ENCODE measurements at places on chromosomes 3 and 15. TPM values are rescaled to one million over a fixed set of nuclear protein-coding genes. Genes with fewer than 3 reads are reported as not detected.

DNA sequence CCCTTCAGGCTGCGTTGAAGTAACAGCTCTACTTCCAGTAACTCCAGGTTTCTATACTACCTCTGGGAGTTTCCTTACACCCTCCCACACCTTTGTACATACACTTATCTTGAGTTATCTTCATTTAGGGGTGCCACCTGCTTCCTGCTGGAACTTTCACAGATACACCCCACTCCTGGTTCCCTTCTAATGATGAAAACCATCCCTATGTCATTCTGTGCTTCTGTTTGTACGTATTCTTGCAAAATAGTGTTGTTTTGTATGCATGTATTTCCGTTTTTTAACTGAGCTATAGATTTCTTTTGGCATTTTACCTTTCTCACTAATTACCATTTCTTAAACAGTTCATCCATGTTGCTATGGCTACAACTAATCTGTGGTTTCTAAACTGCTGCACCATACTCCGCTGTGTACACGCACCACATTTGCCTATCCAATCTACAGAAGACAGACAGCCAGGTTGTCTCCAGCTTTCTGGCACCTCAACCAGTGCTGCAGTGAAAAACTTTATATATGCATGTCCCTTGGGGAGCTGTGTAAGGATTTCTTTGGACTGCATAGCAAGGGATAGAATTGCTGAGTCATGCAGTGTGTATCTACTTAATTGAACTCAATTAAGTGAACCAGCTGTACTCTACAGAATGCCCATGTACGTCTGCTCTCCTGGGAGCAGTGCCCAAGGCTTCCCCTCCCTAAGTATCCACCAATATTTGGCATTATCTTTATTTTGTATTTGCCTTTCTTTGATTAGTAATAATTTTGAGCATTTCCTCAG, 61.4 kb upstream of the ST8SIA2 start:
- no peak for DNase-seq

DNA sequence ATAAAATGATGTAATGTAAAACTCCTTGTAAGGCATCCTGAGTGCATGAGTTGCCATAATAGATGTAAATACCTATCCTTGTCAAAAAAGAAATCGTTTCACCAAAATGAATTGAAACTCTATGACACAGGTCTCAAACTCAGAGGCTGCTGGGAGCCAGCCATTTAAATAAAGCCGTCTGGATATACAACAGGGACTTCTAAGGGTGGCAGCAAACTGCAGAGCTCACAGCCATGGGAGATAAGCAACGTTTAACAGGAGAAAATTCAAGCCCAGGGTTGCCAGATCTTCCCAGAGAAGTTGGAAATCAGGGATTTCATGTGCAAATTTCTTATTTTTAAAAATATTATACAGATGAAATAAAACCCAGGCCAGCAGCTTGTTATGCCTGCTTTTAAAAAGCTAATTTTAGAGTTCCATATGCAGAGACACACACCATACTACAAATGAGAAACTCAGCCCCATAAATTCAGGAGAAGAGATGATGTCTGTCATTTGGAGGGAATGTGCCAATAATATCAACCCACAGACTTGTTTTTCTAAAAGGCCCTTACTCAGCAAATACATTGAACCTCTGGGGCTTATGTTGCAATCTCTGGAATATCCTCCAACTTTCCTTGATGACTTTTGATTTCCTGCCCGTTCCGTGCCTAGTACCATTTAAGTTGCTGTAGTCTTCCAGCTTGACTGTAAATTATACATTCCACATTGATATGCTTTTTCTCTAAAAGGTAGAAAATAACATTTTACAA, 75.6 kb downstream of the AQP9 start:
- DNase-seq, result no peak

DNA sequence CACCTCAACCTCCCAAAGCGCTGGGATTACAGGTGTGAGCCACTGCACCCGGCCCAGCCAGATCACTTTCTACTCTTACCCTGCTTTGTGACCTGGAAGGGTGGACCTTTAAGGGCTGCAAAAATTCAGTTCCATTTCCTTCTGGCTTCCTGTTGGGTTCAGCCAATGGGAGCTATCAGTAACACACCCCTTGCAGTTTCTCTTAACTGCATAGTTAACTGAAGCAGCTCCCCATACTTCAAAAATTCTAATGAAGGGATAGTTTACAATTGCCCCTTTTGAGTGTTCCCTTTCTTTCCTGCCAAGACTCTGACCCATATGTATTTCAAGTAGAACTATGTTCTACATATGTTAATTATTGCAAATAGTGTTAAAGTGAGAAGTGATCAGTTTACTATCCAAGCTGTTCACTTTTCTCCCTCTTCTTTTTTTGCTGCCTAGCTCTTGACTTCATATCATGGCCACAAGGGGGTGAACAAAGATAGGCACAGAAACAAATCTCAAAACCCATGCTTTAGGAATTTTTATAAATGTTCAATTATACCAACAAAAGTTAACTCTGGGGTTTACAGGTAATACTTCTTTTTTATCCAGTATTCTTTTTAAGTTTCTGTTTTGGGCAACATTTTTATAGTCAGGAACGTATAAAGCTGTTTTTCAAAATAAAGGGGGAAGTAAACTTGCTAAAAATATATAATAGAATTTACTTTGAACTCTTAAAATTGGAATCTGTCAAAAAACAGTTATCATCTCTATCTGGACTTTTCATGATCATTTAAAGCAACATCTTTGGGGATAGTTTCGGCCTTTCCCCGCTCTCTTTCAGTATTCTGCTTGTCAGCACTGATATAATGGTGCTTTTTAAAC, 8.1 kb downstream of the PGBD4 start:
- peak; percentile 66 for DNase-seq

GRCh38 chr15:43095708-43096347, 10.0 kb downstream of the UBR1 start:
- no peak for DNase-seq

GRCh38 chr3:183518491-183519251, 36.8 kb downstream of the KLHL6 start:
- peak; percentile 34 for DNase-seq

- no peak for DNase-seq
These were observed 142.8 kb downstream of the CNTN6 start for GRCh38 chr3:1235526-1236120.

GRCh38 chr3:159882790-159883779, 105.5 kb upstream of the IL12A start:
- DNase-seq, result no peak

DNA sequence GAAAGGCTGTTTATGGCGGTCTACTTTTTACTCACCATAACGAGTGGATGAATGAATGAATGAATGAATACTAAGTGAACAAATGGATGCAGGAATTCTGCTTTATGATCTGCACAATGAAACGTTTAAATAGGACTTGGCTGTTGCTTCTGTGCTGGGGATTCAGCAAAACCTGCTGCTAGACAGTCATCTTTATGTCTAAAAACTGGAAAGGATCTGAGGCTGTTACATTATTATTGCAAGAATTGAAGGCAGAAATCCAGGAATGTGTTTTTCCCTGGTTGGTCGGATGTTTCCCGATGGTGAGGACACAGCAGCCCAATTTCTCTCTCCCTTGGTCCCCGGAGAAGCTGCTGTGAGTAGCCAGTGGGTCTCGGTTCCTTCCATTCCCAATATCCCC, 94.2 kb downstream of the GABRG3 start:
- no peak for DNase-seq

DNA sequence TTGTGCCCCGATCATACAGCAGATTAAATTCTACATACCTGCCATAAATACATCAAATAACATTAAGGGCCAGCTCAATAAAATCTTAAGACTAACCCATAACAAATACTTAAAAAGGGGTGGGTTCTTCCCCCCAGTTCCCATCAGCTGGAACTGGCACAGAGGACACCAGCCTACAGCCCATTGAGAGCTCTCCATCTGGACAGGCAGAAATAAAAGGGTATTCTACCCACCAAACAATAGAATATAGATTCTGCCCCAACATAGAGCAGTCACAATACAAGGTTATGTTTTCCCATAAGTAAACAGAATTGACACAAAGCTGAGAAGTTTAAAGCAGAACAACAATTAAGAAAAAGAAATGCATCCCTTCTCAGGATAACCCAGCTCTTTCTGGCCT, 11.9 kb downstream of the CPOX start:
- no peak for DNase-seq

DNA sequence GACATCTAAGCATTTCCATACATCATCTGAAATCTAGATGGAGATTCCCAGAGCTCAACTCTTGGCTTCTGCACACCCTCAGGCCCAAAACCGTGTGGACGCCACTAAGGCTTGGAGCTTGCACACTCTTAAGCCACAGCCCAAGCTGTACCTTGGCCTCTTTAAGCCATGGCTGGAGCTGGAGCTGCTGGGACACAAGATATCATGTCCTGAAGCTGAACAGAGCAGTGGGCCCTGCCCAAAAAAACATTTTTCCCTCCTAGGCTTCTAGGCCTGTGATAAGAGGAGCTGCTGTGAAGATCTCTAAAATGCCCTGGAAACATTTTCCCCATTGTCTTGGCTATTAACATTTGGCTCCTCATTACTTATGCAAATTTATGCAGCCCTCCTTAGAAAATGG, 188.7 kb upstream of the MBNL1 start:
- no peak for DNase-seq

DNA sequence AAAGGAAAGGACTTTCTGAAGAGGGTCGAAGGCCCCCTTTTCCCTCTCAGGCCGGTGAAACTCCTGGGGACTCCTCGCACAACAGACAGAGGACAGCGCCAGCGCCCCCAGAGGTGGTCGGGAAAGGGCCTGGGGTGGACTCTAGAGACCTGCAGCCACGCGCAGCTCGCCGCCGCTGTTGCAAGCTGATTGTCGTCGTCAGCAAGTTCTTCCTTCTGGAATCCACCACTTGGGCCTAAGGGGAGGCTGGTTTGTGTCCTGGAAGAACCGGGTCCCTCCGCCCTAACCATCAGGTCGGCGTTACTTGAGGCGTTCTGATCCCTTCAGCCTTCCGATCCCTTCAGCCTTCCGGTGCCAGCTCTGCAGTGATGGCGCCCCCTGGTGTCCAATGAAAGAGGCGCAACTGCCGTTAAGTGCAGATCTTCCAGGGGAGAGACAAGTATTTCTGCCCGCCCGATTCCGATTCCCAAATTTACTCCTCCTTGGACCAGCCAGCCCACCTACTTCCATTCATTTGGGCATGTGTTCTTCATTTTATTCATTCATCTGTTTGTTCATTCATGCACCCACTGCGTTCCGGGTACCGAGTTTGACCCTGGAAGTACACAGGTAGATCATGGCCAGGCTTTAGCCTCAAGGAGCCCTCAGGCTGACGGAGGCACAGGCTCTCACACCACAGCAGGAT, 77.2 kb upstream of the SLC6A11 start:
- DNase-seq, result peak; percentile 71

DNA sequence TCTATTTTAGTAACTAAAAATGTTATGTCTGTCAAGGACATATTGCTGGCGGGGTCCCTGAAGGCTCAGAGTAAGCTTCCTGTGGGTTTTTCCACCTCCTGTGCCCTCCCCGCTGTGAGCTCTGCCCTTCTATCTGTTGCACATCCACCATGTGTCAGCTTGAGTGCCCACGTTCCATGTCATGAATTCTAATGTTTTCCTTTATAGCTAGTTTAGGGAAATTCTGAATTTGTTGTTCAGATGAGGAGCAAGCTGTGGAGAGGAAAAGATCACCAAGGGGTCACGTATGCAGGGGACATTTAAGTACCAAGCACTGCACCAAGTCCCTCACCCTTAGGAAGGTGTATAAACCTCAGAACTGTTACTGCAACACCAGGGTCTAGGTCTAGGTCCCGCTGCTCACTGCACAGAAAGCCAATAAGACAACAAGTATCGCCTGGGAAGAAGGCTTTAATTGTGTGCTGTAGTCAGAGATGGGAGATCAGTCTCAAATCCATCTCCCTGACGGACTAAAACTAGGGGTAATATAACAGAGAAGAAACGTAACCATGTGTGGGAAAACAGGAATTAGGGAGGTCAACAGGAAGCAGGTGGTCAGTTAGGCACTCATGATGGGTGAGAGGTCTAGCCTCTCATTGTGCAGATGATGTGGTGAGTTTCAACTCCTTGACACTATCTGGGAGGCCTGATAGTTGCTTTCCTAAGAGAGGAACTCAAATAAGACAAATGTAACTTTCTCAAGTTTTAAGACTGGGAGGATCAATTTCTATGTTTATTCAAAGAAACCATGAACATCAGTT, 9.7 kb downstream of the GP9 start:
- no peak for DNase-seq

- DNase-seq, result peak; percentile 43
These were observed 97.3 kb downstream of the CORO2B start for GRCh38 chr15:68676011-68676605.

- no peak for DNase-seq
These were observed 28.3 kb downstream of the MASP1 start for GRCh38 chr3:187263270-187263669.

GRCh38 chr15:40253167-40253790, 14.4 kb downstream of the PAK6 start:
- no peak for DNase-seq

GRCh38 chr3:16303037-16303575, 38.1 kb downstream of the OXNAD1 start:
- DNase-seq, result no peak

DNA sequence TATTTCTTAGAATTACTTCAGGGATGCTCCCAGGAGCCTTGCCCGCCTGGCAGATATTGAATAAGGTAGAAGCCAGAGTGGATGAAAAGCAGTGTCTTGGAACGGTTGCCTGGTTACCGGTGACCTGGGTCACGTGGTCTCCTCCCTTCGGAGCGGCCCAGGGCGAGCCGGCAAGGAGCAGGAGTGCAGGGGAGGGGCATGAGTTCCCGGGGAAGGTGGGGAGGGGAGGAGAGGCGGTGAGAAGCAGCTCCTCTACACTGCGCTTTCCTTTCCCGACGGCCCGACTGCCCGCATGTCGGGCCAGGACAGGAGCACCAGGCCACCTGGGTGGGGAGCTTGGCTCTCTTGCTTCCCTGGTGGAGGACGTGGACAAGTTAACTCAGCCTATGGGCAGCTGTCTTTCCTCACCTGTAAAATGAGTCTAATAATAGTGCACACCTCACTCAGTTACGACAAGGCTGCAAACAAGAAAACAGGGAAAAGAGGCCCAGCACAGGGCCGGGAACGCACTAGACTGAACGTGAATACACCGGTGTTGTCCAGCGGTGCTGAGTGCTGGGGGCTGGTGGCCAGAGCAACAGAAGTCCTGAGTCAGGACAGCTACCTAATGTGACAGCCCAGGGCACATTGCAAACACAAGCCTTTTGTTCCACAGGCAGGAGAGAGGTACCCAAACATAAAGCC, 198.3 kb downstream of the ADAMTS9 start:
- DNase-seq, result no peak

DNA sequence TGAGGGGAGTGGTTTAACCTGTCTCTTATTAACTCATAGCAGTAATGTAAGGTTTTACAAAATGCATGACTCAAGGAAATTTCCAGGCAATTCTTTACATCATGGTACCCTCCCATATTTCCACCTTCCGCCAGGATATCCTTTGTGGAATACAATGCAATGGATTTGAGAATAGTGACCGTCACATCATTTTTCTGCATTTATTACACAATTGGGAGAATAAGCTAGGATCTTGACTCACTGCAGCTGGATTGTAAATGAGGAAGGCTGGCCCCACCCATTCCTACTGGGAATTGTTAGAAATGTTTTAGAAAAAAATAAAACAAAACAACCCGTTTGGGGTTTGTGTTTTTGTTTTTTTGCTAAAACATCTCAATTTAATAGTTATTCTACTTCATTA, 97.4 kb downstream of the IMPG2 start:
- DNase-seq, result no peak

The KCNMB3 gene
- total RNA-seq, result 0.58 TPM

The RNF168 gene
- total RNA-seq, result 7.7 TPM

The FOXB1 gene
- total RNA-seq, result not detected

The CRABP1 gene
- not detected for total RNA-seq

The ATP10A gene
- 7.1 TPM for total RNA-seq

The SHC4 gene
- 21.3 TPM for total RNA-seq

The GP5 gene
- not detected for total RNA-seq

The PCOLCE2 gene
- 57.2 TPM for total RNA-seq

The PLSCR2 gene
- total RNA-seq, result not detected

The SPTSSB gene
- not detected for total RNA-seq

The NAALADL2 gene
- total RNA-seq, result 1.7 TPM

Measured in SK-MEL-5 (cell line).